ENCODE measurements at places on chromosomes 11 and 22. TPM values are rescaled to one million over a fixed set of nuclear protein-coding genes. Genes with fewer than 3 reads are reported as not detected.

Gene CD3E
- 3.1 TPM for total RNA-seq

- DNase-seq, result no peak
Observed at GRCh38 chr11:45936511-45937054, 14.1 kb downstream of the LARGE2 start.

Gene MOGAT2
- total RNA-seq, result not detected

DNA sequence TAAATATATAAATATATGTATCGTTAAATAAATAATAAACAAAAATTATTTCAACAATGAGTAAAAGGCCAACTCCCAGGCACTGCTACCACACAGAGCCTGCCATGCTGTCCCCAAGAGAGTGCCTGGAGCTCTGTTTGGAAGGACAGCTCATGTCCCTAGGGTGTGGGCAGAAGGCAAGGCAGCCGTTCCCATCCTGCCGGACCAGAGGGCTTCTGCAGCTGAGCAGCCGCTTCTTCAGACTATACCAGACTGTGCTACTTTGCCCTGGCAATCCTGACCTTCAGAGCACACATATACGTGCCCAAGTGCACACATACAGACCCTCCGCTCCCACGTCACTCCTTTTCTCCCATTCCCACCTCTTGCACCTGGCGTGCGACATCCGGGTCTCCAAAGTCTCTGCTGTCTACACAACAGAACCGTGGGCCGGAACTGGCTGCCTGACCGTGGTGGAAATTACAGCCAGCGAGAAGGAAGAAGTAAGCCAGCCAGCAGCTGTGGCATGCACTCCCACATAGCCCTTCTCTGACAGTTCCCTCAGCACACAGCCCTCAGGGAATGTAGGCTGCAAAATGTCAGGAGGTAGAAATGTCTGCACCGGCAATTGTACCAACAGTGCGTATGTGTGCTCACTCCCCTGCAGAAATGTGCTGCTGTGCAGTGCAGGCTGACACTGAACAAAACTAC, 24.0 kb downstream of the PAX6 start:
- DNase-seq, result no peak

- no peak for DNase-seq
Observed at GRCh38 chr22:48366056-48366455, 1461.6 kb downstream of the BRD1 start.

Gene NXPE1
- not detected for total RNA-seq

DNA sequence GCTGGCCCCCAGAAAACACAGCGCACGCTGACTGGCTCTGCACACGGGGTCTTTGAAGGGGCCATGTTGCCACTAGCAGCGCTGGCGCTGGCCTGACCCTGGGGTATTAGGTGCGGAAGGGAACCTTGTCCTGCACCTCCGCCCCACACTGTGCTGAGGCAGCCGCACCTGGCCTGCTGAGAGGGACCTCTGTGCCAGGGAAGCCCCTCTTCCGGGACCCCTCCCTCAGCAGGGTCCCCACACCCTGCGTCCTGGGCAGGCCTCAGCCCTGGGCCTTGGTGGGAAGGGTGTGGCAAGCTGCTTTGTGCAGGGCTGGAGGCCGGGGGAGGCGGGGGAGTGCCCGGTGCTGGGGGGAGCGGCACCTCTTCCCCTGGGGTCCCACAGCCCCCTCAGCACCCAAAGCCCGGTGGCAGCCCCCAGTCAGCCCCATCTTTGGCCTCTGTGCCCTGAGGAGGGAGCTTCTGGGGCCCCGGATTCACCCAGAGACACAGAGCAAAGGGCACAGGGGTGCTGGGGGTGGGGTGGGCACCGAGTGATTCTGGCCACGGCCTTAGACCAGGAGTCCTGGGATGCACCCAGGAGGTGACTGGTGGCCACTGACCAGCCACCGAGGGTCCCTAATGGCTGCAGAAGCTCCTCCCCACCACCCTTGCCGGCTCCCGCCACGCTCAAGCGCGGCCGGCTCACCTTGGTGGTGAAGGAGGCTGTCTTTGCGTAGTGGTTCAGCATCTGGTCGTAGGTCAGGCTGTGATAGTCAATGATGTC, 11.4 kb downstream of the TTLL8 start:
- no peak for DNase-seq

Gene RIMBP3C
- total RNA-seq, result 0.19 TPM

DNA sequence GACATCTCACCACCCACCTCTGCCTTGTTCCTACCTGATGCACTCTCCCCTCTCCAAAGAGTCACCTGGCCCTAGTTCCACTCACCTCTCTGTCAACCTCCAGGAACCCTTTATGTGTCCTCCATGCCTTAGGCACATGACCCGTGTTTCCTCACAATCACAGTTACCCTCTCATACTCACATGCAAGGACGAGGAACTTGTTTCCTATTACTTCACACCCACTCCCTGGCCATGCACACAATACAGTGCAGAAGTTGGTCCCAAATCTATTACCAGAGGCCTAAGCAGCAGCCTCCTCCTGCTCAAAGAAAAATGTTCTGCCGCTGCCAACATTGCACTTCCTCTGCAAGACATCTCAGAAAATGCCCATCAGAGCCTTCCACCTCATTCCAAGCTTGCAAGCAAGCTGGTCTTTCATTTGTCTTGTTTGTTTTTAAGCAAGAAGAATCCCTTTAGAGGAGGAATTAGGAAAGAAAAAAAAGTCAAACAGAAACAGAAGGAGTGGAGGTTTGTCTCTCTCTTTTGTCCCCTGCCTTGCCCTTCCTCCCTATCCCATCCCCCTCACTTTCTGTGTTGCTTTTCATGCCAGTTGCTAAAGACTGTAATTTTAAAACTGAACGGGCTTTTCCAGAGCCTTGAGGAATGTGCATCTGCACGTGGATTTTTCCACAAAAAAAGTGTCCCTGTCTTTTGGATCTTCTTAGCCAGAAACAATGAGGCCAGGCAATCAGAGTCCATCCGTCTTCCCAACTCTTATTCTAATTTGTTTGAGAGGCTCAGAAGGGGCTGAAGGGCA, 63.4 kb downstream of the KCNJ1 start:
- DNase-seq, result no peak

Gene GLB1L2
- total RNA-seq, result 8.1 TPM

GRCh38 chr11:71251761-71252268, 562 bp downstream of the SHANK2 start:
- DNase-seq, result no peak

Gene VSIG10L2
- not detected for total RNA-seq

Gene SLC1A2
- total RNA-seq, result 10.2 TPM

Gene C22orf23
- 0.33 TPM for total RNA-seq

Gene ARHGAP20
- total RNA-seq, result 3.4 TPM

DNA sequence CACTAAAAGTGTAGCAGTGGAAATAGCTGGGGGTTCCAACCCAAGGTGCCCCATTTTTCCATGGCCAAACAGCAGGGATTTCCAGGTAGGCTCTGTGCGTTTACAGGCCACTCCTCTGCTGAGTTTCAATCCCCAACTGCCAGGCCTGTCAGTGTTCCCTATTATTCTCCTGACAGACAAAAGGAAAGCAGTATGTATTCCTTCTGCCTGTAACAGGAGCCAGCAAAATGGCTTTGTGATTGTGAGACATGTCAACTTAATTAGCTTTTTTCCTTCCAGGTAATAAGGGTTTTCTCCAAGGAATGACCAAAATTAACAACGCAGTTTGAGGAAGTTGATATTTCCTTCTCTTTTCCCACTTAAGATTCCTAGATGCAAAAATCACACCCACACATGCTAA, 277.1 kb upstream of the MPPED2 start:
- DNase-seq, result no peak

GRCh38 chr11:4190098-4190497, 95.5 kb downstream of the RRM1 start:
- no peak for DNase-seq

DNA sequence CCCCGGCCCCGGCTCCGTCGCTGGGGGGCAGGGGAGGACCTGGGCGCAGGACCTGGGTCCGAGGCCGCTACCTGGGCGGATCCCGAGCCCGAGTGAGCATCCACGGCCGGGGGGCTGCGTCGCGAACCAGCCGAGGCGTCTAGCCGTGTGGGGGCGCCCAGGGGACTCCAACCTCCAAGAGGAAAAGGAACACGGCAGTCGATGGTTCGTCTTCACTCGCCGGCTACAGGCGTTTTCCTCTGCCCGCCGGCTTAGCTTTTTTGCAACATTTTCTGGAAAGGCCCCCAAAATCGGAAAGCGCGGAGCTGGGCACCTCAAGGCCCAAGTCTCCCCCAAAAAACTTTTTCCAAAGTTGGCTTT, 666 bp downstream of the PDGFB start:
- DNase-seq, result no peak

- DNase-seq, result no peak
Observed at GRCh38 chr11:123924027-123924426, 15.4 kb upstream of the OR4D5 start.

Gene CRYBA4
- not detected for total RNA-seq

Gene YAP1
- total RNA-seq, result 38.0 TPM

Gene RAB6A
- 180 TPM for total RNA-seq

GRCh38 chr11:102912482-102912830, 37.7 kb upstream of the MMP12 start:
- no peak for DNase-seq

GRCh38 chr11:83599066-83599465, 312.9 kb upstream of the CCDC90B start:
- no peak for DNase-seq

Gene PAMR1
- 8.4 TPM for total RNA-seq

DNA sequence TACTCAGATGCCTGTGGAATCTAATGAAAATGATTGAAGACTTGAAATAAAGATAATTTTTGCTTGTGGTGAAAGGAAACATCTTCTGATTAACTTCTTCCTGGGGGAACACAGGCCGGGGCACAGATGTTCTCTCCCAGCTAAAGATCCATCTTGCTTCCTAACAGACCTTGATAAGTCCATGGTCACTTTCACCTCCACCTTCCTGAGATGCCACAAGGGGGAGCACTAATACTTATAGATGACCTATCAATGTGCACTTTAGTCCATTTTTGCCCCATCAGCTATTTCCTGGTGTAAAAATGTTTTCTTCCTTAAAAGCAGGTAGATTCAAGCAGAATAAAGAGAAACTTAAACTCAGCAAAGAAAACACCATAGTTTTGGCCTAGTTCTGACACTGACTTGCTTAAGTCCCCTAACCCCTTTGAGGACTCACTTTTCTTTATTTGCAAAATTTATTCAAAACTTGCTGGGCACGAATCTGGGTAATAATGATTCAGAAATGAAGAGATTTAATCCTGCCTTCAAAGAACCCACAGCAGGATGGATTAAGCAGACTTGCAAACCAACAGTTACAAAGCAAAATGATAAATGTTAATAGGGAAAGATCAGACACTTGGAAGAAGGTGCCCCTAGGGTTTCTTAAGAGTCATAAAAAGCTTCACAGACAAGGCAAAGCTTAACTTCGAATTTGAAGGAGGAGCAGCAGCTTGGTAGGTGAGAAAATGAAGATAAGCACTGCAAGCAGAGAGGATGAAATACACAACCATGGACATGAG, 158.7 kb downstream of the RAB38 start:
- DNase-seq, result peak; percentile 78

Gene RHOG
- 53.7 TPM for total RNA-seq

- no peak for DNase-seq
Observed at GRCh38 chr11:36006556-36006955, 62.7 kb downstream of the LDLRAD3 start.

DNA sequence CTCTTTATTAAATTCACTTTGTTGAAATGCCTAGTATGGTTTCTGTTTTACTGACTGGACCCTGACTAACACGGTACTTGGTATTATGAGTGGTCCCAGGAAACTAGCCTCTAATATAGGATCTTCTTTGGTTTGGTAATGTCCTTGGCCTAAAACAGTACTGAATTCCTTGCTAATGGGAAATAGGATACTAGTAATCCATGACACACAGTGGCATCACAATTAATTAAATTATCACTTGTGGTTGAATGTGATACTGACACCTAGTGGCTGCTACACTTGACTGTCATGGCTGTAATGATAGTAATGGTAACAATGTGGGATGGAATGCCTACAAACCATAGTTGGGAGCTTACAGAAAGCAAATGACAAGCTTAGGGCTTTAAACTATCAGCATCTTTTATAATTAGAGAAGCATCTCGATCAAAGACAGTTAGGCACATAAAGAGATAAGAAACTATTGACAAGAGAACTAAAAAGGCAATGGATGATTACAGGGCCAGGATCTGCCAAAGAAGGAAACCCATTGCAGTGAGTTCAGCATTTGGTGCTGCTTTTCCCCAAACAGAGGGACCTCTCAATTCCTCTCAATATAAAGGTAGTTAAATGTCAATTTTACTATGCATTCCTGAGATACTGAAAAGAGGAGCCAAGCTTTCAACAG, 8.6 kb downstream of the DNHD1 start:
- DNase-seq, result no peak

GRCh38 chr11:13487661-13488030, 8.2 kb downstream of the PTH start:
- DNase-seq, result no peak

DNA sequence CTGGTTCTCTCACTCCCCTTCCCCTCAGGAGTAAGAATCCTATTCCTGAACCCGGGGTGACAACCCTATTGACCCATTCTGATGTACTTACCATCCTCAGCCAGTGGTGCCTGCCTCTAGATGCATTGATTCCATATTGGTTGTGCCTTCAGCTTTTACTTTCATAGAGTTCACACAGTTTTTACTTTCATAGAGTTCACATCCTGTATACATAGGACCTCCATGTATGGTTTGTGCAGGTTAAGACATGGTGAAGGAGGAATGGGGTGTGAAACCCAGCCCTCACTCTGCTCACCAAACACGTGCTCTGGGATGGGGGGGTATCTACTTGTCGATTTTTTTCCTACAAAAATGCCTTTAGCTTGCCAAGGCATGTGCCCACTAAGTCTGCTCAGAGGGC, 105.6 kb upstream of the TBCEL start:
- DNase-seq, result no peak

GRCh38 chr11:75313513-75314272, 37.8 kb downstream of the ARRB1 start:
- DNase-seq, result peak; percentile 43

DNA sequence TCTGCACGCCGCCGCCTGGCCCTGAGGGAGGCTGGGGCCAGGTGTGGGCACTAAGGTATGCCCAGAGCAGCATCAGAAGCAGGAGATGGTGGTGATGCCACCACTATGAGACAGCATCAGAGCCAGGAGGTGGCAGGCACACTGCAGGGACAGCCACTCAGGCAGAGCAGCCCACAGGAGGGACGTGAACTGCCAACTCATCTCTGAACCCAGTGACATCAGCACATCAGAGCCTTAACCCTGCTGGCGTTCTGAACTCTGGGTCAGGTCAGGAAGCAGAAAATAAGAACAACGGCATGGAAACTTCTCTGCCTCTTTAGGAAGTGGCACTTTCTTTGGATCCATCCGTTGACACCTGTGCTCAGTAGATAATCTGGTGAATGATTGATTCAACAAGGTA, 14.7 kb upstream of the IFT27 start:
- DNase-seq, result no peak

- no peak for DNase-seq
Observed at GRCh38 chr11:2574043-2574552, 125.7 kb downstream of the KCNQ1OT1 start.
